ENCODE measurements at places on chromosomes 13 and 19.

GRCh38 chr19:36111200-36111539, 227 bp downstream of the OVOL3 start:
- no peak for DNase-seq

GRCh38 chr19:30587869-30588268, 215.7 kb downstream of the ZNF536 start:
- DNase-seq = no peak

GRCh38 chr13:111486331-111486730, 165.9 kb downstream of the TEX29 start:
- no peak for DNase-seq

- no peak for DNase-seq
Observed at GRCh38 chr13:44932850-44933251, 56.4 kb downstream of the NUFIP1 start.

GRCh38 chr13:111203736-111204389, 88.8 kb downstream of the ARHGEF7 start:
- DNase-seq = no peak

GRCh38 chr13:80436571-80437169, 95.7 kb upstream of the SPRY2 start:
- DNase-seq = no peak
